Left renal cortex interstitium (tissue), 4 donors: ENCODE measurements at places on chromosomes 16 and 17.

- no peak for DNase-seq
Observed at GRCh38 chr17:82843904-82844680, 4.3 kb upstream of the ZNF750 start.

DNA sequence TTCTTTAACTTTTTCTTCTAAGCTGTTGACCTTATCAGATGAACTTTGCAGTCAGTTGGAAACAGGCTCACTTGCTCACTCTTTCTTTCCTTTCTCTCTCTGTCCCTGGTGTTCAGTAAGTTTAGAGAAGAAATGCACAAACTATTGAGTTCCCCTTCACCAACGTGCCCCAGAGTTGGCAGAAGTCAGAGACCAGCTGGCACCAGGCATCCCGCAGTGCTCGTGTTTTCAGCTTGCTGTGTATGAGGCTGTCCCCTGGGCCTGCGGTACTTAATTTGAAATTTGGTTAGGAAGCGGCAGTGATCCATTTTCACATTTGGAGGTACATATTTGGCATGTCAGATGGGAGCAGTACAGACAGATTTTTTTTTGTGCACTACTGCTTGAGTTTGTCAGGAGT is 258.6 kb downstream of the SNX29 start:
- DNase-seq = no peak

DNA sequence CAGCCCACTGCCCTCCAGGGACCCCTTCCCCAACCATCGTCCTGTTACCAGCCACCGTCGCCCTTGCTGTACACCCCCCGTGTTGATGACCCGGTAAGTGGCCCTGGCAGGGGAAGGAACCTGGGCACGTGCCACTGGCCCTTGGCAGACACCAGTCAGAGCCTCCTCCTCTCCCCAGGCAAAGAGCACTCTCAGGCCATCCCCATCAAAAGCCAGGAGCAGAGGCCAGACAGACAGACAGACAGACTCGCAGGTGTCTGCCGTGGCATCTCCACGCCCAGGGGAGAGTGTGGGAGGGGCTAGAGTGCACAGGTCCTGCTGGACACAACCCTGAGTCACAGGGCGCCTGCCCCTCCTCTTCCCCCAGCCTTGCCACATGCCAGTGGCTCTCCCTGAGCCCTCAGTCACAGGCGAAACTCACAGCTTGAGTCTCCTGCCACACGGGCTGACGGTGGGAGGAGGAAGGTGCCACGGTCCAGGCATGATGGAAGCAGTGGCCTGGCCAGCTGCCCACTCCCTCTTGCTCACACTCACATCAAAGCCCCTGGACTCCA is 7.8 kb downstream of the CLCN7 start:
- DNase-seq = no peak

DNA sequence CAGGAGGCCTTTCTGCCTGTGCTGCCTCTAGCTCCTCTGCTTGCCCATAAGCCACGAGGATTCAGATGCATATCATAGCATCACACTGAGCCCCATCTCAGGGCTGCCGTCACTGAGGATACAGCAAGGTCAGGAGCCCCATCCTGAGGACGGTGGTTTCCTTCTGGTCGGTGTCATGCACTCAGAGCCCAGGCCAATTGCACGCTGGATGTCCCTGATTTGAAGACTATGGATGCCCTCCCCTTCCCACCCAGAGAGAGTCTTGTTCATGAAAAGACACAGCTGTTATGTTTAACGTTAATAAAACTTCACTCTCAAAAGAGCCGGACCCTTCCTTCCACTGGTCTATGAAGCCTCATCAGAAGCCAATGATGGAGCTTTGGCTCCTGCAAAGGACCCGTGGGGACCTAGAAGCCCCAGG is 19.9 kb downstream of the COTL1 start:
- DNase-seq = no peak

DNA sequence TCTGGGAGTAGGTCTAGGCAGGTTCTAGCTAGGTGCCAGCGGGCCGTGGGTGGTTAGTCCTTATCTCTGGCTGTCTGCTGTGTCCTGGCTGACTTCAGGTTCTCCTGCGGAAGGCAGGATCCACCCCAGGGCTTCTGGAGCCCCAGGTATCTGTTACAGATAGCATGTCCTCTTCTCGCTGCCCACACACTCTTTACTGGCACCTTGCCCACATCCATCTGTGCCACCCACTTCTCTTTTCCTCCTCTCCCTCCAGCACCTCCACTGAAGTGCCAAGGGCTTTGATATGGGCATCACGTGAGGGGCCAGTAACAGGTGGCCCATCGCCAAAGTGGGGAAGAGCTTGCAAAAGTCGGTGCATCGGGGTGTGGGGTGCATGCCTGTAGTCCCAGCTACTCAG is 4.6 kb upstream of the MPP2 start:
- no peak for DNase-seq

GRCh38 chr16:55051571-55052347 is 121.1 kb downstream of the IRX5 start:
- no peak for DNase-seq

DNA sequence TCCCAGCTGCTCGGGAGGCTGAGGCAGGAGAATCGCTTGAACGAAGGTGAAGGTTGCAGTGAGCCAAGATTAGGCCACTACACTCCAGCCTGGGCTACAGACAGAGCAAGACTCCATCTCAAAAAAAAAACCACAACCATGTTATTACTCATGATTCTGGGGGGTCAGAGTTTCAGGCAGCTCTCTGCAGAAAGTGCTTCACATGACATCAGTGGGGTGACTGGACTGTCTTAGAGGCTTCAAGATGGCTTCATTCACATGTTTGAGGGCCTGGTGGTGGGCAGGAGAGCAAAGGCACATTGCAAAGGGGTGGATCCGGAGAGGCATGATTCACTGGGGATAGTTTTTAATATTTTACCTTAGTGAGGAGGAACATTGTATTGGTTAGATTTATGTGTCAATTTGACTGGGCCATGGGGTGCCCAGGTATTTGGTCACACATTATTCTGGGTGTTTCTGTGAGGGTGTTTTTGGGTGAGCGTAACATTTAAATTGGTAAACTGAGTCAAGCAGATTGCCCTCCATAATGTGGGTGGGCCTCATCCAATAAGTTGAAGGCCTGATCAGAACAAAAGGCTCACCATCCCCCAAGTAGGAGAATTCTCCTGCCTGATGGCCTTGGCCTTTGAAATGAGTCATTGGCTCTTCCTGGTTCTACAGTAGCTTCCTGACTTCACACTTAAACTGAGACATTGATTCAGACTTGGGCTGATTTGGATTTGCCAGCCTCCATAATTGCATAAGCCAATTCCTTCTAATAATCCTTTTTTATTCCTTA is 109.8 kb downstream of the GOSR1 start:
- no peak for DNase-seq

DNA sequence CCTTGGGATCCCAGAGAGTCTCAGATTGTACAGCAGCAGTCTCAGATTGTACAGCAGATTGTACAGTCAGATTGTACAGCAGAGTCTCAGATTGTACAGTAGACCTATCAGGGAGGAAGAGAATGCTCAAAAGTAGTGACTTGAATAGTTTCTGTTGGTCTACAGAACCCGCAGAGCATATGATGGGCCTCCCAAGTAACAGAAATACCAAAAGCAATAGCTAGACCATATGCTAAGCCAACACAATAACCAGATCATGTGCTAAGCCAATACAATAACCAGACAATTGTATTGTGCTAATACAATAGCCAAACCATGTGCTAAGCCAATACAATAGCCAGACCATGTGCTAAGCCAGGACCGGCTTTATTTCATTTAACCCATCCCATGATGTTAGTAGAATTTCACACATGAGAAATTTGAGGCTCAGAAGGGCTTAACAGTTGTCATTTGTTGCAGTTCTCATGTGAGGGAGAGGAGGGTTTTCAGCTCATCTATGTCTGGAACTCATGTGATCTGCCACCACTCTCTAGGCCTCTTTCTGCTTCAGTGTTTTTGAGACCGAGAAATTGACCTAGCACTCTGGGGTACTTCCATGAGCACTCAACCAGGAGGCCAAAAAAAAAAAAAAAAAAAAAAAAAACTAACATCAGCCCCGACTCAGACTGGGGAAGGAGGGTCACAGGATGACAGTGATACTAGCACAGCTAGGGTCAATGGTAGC is 144.0 kb downstream of the SOX9 start:
- DNase-seq = no peak

GRCh38 chr17:71482625-71483024 is 638.2 kb upstream of the SOX9 start:
- no peak for DNase-seq

DNA sequence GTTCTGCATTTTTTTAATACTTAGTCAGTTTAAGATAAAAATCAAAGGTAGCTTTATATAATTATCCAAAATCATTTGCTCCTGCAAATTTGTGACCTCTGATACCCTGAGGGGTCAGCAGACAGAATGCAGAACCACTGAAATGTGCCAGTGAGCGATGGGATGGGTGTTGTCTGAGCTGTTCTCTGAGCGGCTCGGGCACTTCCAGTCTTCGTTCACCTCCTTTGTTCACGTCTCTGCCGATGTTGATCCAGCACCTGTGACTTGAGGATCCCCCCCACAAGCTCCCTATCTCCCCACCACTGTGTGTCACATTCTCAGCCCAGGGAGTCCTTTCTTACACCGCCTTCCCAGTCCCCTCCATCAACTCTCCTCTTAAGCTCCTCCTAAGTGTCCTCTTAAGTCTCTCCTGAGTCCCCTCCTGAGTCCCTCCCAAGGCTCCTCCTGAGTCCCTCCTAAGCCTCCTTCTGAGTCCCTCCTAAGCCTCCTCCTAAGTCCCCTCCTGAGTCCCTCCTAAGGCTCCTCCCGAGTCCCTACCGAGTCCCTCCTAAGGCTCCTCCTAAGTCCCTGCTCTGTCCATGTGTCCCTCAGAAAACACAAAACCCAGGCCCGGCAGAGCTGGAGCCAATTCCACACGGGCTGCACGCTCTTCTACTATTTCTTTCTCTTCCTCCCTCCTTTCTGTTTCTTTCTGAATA is 47.5 kb downstream of the RNF213 start:
- DNase-seq = no peak

- no peak for DNase-seq
Observed at GRCh38 chr16:79510879-79511278, 89.7 kb downstream of the MAF start.

DNA sequence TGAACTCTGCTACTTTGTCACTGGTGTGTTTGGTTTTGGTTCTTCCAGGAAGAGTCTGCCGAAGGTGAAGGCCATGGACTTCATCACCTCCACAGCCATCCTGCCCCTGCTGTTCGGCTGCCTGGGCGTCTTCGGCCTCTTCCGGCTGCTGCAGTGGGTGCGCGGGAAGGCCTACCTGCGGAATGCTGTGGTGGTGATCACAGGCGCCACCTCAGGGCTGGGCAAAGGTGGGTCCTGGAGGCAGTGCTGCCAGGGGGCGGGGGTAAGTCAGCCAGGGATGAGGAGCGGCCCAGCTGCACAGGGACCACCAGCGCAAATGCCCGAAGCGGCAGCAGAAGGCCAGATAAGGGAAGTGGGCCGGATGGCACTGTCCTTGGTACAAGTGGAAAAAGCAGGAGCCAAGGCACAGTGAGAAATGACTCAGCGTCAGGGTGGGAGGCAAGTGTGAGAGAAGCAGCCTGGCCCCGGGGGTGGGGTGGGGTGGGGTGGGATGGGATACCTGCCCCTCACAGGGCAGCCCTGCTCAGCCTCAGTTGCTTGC is 41.9 kb downstream of the TMEM11 start:
- no peak for DNase-seq

DNA sequence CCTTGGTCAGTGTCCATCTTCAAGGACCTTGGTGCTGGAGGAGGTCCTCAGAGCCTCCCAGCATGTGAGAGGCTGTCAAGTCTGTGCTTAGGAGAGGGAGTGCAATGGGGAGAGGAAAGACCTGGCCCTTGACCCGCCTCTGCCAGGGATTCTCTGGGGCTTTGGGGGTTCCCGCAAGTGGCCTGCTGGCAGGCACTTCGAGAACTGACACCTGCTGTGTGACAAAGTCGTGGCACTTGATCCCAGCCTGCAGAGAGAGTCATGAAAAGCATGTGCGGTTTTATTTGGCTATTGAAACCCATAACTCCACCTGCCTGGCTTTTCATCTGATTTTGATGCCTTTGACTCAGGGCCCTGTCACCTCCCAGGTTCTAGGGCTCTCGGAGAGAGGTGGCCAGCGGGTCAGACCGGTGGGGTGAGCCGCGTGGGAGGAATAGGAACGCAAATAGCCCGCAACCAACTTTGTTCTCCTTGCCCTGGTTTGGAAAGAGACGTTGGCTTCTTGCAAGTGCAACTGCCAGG is 42.8 kb upstream of the GSE1 start:
- no peak for DNase-seq

DNA sequence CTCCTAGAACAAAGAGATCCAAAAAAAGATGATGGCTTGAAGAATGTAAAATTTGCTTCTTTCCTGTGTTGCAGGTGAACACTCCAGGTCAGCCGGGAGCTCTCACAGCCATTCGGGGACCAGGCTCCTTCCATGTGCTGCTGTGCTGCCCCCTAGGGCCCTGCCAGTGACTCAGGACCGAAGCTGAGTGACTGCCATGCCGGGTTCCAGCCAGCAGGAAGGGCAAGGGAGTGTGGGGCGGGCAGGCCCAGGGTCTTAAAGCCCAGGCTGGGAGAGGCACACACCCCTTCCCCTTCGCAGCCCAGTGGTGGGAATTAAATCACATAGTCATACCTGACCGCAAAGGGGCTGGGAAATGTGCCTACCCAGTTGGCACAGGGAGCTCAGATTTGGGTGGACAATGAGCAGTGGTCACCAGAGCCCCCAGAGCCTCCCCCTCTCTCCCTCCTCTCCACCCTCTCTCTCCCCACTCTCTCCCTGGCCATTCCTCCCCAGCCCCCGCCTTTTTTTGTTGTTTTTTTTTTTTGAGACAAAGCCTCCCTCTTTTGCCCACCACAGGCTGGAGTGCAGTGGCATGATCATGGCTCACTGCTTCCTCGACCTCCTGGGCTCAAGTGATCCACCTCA is 11.5 kb downstream of the EPOP start:
- DNase-seq = no peak

DNA sequence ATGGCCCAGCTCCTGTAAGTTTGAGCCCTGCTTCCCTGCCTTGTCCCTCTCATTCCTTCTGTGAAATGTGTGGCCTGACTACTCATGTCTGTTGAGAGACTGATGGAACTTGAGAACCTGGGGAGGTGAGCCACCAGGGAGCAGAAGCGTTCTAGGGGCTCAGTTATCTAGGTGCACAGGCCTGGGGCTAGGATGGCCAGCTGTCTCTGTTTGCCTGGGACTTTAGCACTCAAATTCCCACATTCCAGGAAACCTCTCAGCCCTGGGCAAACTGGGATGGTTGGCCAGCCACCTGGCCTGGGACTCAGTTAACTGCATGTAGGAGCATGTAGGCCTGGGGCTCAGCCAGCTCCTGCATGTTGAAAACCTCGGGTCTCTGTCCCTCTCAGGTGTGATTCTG is 9.3 kb upstream of the EPN3 start:
- no peak for DNase-seq

- DNase-seq = no peak
Observed at GRCh38 chr17:21272881-21273792, 11.4 kb upstream of the MAP2K3 start.
